ENCODE measurements at places on chromosomes 3 and 15. TPM values are rescaled to one million over a fixed set of nuclear protein-coding genes. Genes with fewer than 3 reads are reported as not detected.

The GOLGA6L9 gene
- 1.4 TPM for total RNA-seq

The MYO5A gene
- total RNA-seq = 51.2 TPM

The FAM107A gene
- 28.5 TPM for total RNA-seq

The STRIT1 gene
- 2,272 TPM for total RNA-seq

The ERC2 gene
- not detected for total RNA-seq

GRCh38 chr15:64017082-64017588 is 29.1 kb downstream of the DAPK2 start:
- peak overlapping the region; percentile 84 for H3K27ac ChIP-seq
- no peak for DNase-seq
- no peaks in the 10 kb centered on the region for H3K36me3 ChIP-seq
- peaks cover 96% of the 10 kb centered on the region for H3K4me1 ChIP-seq
- H3K4me3 ChIP-seq = no peak overlapping the region
- H3K27me3 ChIP-seq = no peaks in the 10 kb centered on the region

DNA sequence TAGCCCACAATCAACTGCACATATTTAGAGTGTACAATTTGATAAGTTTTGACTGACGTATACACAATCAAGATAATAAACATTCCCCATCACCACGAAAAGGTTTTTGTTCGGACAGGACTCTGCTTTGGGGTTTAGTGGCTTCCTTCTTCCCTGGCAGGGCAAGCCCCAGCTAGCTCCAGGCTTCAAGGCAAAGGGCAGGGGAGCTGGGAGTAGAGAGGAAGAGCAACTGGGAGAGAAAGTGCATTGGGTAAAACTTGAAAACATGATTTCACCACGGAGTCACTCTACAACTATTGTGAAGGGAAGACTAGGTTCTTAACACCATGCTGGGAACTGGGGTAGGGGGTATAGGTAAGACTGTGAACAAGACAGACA is 185.1 kb upstream of the UBE2E1 start:
- H3K36me3 ChIP-seq = no peaks in the 10 kb centered on the region
- H3K27me3 ChIP-seq = no peaks in the 10 kb centered on the region
- no peaks in the 10 kb centered on the region for H3K4me1 ChIP-seq
- no peak overlapping the region for H3K27ac ChIP-seq
- no peak for DNase-seq

GRCh38 chr15:90422936-90423335 is 34.9 kb downstream of the IQGAP1 start:
- H3K36me3 ChIP-seq = peaks cover 21% of the 10 kb centered on the region
- no peak overlapping the region for H3K4me3 ChIP-seq
- peaks cover 75% of the 10 kb centered on the region for H3K4me1 ChIP-seq
- peak overlapping the region; percentile 96 for H3K27ac ChIP-seq
- no peak for DNase-seq
- H3K27me3 ChIP-seq = no peaks in the 10 kb centered on the region

DNA sequence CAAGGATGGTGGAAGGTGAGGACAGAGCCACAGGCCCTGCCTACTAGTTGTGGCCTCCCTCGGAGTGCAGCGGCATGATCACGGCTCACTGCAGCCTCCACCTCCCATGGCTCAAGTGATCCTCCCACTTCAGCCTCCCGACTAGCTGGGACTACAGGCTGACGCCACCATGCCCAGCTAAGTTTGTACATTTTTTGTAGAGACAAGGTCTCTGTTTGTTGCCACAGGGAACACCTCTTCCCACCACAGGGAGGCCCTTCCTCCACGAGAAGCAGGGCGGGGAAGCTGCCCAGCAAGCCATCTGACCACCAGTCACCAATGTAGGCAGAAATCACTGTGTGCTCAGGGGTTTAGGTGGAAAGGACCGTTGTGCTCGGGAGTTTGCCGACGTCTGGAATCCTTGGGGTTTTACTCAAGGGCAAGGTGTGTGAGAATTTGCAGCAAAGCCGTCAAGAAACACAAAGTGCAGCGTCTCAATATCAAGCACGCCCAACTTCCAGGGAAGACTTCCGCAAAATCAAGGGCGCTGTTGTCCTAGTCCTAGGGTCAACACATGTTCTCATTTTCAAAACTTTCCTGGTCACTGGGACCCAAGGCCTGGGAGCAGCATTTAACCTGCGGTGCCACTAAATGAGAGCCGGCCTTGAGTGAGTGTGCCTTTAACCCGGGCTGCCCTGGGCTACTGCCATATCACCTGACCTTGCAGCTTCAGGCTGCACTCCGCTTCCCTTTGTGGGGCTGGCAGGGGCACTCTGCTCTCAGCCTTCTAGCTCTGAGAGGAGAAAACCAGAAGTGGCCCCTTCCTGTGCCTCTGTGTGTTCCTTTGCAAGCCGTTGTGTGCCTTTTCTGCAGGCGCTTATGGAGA is 65.7 kb downstream of the SLC12A8 start:
- peaks cover 26% of the 10 kb centered on the region for H3K4me1 ChIP-seq
- DNase-seq = peak; percentile 28
- H3K27ac ChIP-seq = peak overlapping the region; percentile 5

- DNase-seq = no peak
- peaks cover 4% of the 10 kb centered on the region for H3K4me1 ChIP-seq
- no peak overlapping the region for H3K4me3 ChIP-seq
- no peak overlapping the region for H3K27ac ChIP-seq
- H3K36me3 ChIP-seq = no peaks in the 10 kb centered on the region
- H3K27me3 ChIP-seq = peaks cover 10% of the 10 kb centered on the region
These were observed 7.7 kb downstream of the DUOXA2 start for GRCh38 chr15:45121706-45122417.

DNA sequence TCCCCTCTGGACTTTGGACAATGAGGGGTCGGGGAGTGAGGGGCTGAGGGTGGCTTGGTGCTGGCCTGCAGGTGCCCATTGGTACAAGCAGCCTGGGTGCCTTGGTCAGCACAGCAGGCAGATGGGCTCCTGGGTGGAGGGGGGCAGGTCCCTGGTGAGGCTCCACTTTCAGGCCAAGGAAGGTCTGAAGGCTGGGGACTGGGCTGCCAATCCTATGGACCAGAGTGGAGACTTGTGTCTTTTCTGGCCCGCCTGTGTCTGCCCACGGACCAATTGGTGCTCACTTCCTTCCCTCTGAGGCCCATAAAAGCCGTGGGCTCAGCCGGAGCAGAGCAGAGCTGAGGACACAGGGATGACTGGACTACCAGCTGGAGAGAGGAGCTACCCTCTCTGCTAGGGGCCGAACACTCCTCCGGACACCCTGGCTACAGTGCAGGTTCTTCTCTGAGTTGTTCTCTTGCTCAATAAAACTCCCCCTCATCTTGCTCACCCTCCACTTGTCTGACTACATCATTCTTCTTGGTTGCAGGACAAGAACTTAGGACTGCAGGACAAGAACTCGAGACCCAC is 31.9 kb upstream of the IREB2 start:
- H3K27me3 ChIP-seq = peaks cover 5% of the 10 kb centered on the region
- H3K27ac ChIP-seq = no peak overlapping the region
- no peaks in the 10 kb centered on the region for H3K36me3 ChIP-seq
- H3K4me1 ChIP-seq = no peaks in the 10 kb centered on the region
- H3K4me3 ChIP-seq = no peak overlapping the region

DNA sequence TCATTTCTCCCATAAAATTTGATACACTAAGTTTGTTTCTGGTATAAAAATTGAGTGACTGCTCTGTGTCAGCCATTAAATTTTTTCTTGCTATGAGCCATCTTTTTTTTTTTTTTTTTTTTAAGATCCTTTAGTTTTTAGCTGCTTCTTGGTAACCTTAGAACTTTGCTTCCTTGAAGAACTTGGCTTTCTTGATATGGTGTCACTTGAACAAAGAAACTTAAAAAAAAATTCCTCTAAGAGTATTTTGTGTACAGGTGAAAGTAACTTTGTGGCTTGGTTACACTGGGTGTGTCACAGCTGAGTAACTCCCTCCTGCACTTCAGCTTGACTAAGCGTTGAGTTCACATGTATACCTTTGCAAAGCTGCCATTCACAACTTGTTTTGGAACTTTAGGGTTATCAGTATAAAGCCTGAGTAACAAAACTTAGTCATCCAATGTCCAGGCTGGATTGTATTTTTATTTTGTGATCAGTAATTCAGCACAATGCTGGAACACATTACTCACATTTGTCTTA is 6.5 kb downstream of the CHD2 start:
- no peaks in the 10 kb centered on the region for H3K27me3 ChIP-seq
- no peak for DNase-seq
- peaks cover 75% of the 10 kb centered on the region for H3K4me1 ChIP-seq
- peak overlapping the region; percentile 68 for H3K4me3 ChIP-seq
- peak overlapping the region; percentile 97 for H3K27ac ChIP-seq
